ENCODE measurements at places on chromosomes 4 and X. TPM values are rescaled to one million over a fixed set of nuclear protein-coding genes. Genes with fewer than 3 reads are reported as not detected.

The CT45A1 gene
- total RNA-seq = 103 TPM

The CHRDL1 gene
- total RNA-seq = 17.6 TPM

The RAB33A gene
- not detected for total RNA-seq

The PABPC4L gene
- total RNA-seq = 1.1 TPM

The KIF4A gene
- 29.9 TPM for total RNA-seq

The SYNPO2 gene
- total RNA-seq = 0.30 TPM

The ATOH1 gene
- not detected for total RNA-seq

The PLAC1 gene
- total RNA-seq = 0.87 TPM

The STK26 gene
- 14.4 TPM for total RNA-seq

The ELOVL6 gene
- 50.2 TPM for total RNA-seq

The IL13RA2 gene
- 350 TPM for total RNA-seq

The SLC10A4 gene
- total RNA-seq = 0.53 TPM

The CD38 gene
- total RNA-seq = 0.08 TPM

The SLITRK4 gene
- 1.5 TPM for total RNA-seq

All from A375 (cell line).